ENCODE measurements at places on chromosomes 1 and 21.

DNA sequence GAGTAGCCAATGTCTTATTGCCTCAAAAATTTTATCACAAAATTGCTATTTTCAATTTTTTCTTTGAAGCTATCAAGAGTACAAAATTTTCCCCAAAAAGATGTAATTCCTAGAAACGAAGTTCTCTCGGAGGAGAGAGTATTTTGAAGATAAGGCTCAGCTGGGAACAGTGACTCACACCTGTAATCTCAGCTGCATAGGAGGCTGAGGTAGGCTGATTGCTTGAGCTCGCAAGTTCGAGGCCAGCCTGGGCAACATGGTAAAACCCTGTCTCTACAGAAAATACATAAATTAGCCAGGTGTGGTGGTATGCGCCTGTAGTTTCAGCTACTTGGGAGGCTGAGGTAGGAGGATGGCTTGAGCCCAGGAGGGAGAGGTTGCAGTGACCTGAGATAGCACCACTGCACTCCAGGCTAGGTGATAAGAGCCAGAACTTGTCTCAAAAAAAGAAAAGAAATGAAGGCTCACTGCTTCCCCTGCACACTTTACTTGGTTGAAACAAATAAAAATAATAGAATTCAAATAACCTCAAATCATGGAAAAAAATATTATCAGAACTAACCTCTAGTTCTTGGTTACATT is 22.2 kb downstream of the TUT4 start:
- DNase-seq, result no peak

- no peak for DNase-seq
These were observed 35.1 kb downstream of the SLC44A3 start for GRCh38 chr1:94855307-94855700.

GRCh38 chr1:57770772-57771171 is 346.9 kb upstream of the DAB1 start:
- no peak for DNase-seq

DNA sequence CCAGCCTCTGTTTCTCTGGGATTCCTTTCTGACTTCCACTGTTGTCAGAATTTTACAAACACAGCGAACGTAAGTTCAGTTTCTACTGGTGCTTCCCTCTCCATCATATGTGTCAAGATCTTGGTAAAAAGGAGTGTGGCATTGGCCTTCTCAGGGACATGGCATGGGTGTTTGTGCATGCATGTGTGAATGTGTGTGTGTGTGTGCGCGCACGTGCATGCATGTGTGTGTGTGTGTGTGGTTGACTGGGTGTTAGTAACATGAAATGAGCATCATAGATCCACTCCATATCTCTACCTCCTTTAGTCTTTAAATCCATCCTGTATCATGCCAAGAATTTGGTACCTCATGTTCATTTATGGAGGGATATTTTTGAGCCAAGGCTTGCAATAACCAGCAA is 411.3 kb downstream of the NPHP4 start:
- DNase-seq, result no peak

DNA sequence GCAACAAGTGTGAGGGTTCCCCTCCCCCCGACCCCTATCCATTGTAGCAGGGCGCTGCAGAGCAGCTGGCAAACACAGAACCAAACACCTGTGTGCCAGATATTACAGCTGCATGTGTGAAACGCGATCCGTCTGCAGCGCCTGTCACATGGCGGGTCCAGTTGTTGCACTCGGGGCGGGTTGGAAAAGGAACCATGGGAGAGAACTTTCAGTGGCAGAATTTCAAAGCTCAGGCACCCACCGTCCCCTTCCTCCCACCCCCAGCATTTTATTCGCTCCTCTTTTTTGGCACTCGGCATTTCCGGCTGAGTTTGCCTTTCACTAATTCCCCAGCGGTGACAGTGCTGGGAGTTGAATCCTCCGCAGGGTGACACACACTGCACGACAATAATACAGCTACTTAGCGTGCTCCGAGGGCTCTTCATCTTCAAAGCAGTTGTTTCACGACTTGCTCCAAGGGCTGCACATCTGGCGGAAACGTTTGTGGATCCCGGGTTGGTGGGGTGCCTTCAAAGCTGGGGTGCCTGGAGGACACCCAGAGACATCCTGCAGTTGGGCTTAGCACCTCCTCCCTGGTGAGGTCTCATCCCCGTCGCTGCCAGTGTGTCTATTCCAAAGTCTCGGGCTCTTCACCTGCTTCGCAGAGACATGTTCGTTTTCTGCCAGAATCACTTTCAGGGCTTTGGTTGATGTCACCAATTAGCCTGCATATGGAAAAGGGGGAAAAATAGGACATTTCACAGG is 180.7 kb downstream of the ZBTB18 start:
- peak; percentile 76 for DNase-seq
